Colonic mucosa (tissue), 4 donors: ENCODE measurements at places on chromosomes 5 and 9.
A peak's percentile ranks its signal among the peaks of the same experiment; 100 is the strongest.

- DNase-seq = no peak
Observed at GRCh38 chr9:27523141-27523540, 949 bp upstream of the IFNK start.

DNA sequence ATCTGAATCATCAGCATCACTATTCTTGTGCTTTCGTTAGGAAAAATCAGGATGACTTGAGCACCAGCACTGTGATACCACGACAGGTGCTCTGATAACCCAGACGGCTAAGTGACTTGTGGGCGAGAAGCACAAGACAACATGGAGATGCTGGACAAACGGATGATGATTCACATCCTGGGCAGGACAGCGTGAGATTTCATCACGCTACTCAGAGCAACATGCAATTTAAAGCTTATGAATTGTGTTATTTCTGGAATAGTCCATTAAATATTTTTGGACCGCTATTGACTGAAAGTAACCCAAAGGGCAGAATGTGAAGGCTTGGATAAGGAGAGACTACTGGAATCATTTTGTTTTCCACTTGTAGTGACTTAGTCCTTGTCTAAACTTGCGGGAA lies 114.8 kb upstream of the DAPK1 start:
- DNase-seq = no peak

GRCh38 chr9:108967916-108968315 lies 33.7 kb downstream of the ABITRAM start:
- DNase-seq = no peak

DNA sequence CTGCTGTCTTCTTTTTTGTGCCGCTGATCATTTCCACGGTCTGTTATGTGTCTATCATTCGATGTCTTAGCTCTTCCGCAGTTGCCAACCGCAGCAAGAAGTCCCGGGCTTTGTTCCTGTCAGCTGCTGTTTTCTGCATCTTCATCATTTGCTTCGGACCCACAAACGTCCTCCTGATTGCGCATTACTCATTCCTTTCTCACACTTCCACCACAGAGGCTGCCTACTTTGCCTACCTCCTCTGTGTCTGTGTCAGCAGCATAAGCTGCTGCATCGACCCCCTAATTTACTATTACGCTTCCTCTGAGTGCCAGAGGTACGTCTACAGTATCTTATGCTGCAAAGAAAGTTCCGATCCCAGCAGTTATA lies 17.1 kb downstream of the F2R start:
- no peak for DNase-seq

GRCh38 chr9:113963017-113963620 lies 87.0 kb downstream of the ZNF618 start:
- peak; percentile 58 for DNase-seq

- no peak for DNase-seq
Observed at GRCh38 chr5:2908086-2908485, 156.6 kb upstream of the IRX2 start.

- no peak for DNase-seq
Observed at GRCh38 chr5:58037899-58038298, 422.0 kb downstream of the PLK2 start.

DNA sequence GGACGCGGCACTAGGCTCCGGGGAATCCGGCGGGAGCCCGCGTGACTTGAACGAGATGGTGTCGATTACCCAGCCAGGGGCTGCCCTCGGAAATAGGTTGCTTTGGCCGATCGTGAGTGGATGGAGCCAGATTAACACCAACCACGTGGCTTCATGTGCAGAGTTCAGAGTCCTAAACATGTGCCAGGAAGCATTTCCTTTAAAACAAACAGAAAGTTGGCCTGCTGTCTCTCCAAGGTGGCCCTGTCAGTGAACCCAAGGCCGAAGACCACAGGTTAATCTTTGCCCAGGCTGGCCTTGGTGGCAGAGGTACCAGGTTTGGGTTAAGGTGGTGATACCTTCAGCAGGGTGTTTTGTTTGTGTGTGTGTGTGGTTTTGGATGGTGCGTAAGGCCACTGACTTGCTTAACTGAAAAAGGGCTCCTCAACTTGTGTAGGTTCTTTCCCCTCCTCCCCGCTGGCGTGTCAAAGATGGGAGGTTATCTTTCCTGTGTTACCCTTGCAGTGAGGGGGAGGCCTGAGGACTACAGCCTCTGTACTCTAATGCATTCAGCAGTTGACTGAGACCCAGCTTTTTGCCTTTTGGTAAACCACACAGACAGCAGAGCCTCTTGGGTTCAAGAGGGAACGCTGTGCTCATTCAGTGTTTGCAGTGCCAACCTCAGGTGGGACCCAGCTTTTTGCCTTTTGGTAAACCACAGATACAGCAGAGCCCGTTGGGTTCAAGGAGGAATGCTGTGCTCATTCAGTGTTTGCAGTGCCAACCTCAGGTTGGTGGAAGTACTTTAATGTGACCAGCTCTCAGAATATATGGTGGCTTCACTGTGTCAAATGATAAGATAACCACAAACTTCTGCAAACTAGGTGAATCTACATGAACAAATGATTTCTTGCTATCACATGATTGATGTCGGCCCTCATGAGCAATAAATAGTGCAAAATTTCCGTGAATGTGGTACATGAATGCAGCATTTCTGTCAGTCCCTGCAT lies 1.4 kb downstream of the IQGAP2 start:
- DNase-seq = peak; percentile 86

DNA sequence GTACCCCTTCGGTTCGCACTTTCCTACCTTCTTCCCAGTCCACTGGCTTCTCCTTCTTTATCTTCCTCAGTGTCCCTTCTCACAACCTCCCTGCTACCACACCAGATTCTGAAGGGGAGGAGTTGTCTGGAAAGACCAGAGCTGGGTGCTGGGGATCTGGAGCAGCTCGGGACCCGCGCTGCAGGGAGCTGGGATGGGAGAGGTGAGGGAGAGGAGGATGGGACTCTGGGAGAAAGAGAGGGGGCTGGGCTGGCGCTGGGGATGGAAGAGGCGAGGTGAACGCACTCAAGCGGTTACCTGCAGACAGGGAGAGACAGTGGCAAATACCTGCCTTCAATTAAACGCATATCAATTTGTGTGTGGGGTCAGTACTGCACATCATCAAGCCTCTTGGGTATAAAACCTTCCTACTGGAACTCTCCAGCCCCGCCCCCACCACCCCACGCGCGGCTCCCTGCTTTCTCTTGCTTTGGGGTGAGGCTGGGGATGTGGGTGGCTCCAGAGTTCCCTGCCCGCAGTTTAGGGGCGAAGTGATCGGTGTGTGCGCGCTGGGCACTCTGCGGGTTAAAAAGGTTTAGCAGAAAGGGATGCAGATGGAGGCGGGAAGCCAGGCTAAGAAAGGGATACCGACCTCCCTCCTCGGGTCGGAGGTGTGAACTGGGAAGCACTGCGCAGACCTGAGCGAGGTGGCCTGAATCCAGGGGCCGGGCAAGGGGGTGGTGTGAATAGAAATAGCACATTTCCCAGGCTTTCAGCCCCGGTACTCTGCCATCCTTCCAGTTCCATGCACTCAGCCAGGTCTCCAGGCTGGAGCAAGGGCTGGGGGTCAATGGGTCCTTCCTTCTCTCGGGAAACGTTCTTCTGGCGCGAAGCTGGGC lies 977 bp upstream of the PAM start:
- peak; percentile 33 for DNase-seq

- DNase-seq = peak; percentile 86
Observed at GRCh38 chr5:142301540-142301939, 23.3 kb downstream of the SPRY4 start.

DNA sequence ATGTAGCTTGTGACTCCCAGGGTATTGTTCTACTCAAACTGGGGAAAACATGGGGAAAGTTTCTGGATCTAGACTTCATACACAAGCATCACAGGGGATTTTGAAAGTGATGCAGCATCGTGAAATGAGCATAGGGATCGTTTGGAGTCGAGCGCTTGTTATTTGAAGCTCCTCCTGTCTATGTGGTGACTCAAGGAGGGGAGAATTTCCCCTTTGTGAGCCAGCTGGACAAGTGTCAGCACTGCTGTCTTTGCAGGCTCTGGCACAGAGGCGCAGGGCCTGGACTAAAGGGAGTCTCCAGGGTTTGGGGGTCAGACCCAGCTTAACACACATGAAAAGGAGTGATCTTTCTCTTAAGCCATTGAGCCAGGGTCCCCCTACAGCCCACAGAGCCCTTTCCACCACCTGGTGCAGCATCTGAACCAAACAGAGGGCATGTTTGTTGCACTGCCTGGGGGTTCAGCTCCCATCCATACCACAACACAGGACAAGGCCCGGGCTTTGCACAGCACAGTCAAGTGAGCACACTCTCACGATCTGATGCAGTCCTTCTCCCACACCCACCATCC lies 51.0 kb downstream of the IRF1 start:
- no peak for DNase-seq

- DNase-seq = no peak
Observed at GRCh38 chr9:18496256-18497000, 22.5 kb downstream of the ADAMTSL1 start.

DNA sequence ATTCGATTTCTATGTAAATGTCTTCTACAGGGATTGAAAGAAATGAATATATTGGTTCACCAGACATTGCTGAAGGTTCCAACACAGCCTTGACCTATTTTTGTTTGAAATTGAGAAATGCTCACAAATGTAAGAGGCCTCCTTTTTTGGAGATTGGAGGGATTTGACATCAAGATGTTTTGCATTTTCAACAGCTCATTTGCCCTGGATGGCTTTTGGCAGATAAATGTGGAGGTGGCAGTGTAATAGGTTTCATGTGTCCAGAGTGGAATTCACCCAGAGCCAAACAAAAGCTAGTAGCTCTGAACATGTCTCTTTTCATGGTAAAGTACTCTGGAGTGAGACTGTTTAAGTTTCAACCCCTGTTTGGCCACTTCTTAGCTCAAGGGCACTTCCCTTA lies 77.3 kb downstream of the PALM2AKAP2 start:
- DNase-seq = no peak

- DNase-seq = no peak
Observed at GRCh38 chr5:143445776-143446175, 42.3 kb upstream of the NR3C1 start.

DNA sequence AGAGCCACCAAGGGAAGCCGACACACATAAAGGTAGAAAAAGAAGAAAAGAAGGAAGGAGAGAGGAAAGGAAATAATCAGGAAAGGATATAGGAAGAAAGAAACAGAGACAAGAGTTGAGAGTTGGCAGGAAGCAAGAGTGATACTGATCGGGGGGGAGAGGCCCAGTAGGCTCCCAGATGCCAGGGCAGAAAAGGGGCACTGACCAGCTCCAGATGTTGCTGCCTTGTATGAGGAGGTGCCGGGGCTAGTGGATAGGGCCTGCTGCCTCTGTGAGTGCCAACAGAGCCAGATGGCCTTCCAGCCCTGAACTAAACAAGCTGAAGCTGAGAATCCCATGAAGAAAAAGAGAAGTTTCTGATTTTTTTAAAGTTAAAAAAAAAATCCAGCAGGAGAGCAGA lies 82.0 kb upstream of the TRIM32 start:
- DNase-seq = no peak

GRCh38 chr9:99560561-99560960 lies 261.1 kb upstream of the NR4A3 start:
- no peak for DNase-seq

DNA sequence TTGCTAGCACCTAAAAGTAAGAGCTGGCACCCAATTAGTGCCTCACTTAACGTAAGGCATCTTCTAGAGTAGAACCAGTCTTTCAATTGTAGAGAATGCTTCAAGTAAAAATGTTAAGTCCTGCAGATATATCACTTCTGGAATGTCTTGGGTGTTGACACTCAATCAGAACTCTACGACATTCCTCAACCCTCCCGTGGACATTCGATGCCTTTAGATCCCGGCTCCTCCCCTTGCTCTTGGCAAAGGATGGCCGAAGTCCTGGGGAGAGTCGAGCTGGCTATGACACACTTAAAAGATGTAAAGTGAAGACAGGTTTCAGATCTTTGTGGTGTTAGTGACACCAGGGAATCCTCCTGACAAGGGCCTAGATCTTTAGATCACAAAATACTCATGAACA lies 87.5 kb upstream of the ERCC6L2 start:
- no peak for DNase-seq

- DNase-seq = no peak
Observed at GRCh38 chr9:24479361-24480059, 66.2 kb downstream of the IZUMO3 start.

GRCh38 chr9:114745108-114745848 lies 60.6 kb downstream of the TNFSF15 start:
- DNase-seq = no peak

GRCh38 chr5:172769342-172769615 lies 1.7 kb downstream of the DUSP1 start:
- DNase-seq = no peak

- no peak for DNase-seq
Observed at GRCh38 chr9:83471241-83471640, 67.0 kb downstream of the FRMD3 start.

- no peak for DNase-seq
Observed at GRCh38 chr5:140025736-140026135, 17.4 kb downstream of the NRG2 start.

GRCh38 chr9:19901586-19901985 lies 112.7 kb upstream of the SLC24A2 start:
- DNase-seq = no peak

DNA sequence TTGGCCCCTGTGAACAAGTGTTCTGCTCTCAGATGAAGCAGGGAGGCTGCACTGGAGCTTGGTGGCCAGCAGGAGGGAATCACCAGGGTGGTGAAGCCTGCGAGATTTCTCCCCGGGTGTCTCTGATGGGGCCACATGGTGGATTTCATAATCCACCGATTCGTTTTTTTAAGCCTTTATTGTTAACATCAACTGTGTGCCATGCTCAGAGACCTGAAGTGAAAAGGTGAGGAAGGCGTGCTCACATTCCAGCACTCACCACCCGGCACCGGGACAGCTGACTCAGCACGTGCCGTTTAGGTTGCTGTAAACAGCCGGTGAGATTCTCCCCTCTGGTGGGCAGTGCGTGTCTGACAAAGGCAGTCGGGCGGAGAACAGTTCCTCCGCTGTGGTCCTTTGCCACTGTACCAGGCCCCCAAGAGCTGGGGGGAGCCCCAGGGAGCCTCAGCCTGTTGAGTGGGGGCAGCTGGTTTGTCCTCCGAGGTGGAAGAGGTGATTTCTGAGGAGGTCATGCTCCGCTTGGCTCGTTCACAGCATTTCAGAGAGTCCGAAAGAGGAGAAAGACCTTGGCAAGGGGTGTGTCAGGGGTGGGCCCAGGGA lies 12.7 kb upstream of the AHRR start:
- no peak for DNase-seq

GRCh38 chr9:76818271-76818670 lies 54.0 kb downstream of the PCA3 start:
- peak; percentile 60 for DNase-seq

GRCh38 chr5:54743997-54744788 lies 226.6 kb downstream of the SNX18 start:
- peak; percentile 30 for DNase-seq

GRCh38 chr5:68918306-68918705 lies 175.5 kb upstream of the SLC30A5 start:
- no peak for DNase-seq

- no peak for DNase-seq
Observed at GRCh38 chr5:34652914-34653313, 3.2 kb upstream of the RAI14 start.

DNA sequence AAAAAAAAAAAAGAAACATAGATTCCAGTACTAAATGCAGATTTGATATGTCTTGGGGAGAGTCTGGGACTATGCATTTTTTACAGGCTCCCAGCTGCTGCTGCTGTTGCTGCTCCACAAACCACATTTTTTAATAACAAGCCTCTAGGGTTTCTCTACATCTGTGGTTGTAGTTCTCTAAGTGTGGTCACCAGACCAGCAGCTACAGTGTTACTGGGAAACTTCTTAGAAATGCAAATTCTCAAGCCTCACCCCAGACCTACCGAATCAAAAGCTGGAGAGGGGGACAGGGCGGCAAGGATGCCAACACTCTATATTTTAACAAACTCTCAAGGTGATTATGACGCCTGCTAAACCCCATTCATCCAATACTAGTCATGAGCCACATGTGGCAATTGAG lies 293.4 kb upstream of the PTGER4 start:
- DNase-seq = no peak
